ENCODE measurements at places on chromosomes 11 and 22.

- DNase-seq = no peak
Measured at GRCh38 chr22:44736581-44737405, 15.6 kb upstream of the ARHGAP8 start.

- no peak for DNase-seq
Measured at GRCh38 chr11:102577182-102577581, 46.6 kb upstream of the MMP7 start.

DNA sequence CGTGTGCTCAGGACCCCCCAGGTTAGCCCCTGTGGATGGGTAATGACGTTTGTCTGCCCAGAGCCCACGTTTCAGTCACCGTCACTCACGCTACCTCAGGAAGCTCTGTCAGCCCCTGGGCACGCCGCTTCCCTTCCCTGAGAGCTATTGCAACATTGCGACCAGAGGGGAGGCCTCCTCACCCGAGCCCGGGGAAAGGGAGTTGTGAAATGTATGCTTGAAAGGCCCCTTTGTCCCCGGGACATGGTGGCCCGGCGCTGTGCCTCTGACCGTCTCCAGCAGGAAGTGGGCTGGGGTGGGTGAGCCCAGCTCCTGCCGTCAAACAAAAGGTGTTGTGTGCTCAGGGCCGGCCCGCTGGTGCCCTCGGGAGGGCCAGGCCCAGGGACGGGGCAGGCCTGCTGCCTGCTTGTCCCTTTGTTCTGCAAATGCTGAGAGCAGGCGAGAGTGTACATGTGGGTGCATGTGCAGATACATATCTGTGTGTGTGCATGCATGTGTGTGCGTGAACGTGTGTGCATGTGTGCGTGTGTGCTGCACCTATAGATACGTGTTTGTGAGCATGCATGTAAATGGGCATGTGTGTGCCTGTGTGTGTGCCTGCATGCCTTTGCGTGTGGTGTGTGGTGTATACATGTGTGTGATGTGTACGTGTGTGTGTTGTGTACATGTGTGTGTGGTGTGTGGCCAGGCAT, 1125.0 kb downstream of the BRD1 start:
- no peak for DNase-seq

- no peak for DNase-seq
Measured at GRCh38 chr11:15805726-15806125, 550.6 kb downstream of the SOX6 start.

DNA sequence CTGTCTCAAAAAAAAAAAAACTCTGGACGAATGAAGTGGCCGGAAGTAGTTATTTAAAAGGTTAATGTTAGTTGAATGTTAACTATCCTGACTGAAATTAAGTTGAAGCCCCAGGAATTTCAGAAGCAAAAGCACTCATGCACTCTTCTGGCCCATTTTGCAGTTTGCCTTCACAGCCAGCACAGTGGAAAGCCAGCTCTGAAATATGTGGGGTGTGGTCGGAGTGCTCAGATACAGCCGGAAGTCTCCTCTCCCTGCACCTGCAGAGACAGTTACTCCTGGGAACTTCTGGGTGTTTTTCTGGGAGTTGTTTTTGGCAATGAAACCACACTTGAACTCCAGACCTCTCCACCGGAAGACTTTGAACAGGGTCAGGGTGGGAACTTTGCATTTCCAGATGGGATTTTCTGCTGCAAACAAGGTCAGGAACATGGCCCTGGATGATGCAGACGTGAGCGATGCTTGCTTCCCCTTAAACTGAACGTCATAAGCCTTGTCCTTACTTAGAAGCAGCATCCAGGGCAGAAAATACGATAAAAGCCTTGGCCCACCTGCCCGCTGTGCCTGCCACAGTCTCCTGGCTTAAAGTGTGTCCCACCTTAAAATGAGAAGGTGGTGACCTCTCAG, 21.5 kb upstream of the CABP2 start:
- DNase-seq = no peak

- DNase-seq = no peak
Measured at GRCh38 chr11:57322256-57323166, 2.2 kb downstream of the TNKS1BP1 start.

GRCh38 chr11:132055296-132055695, 684.9 kb downstream of the NTM start:
- no peak for DNase-seq

DNA sequence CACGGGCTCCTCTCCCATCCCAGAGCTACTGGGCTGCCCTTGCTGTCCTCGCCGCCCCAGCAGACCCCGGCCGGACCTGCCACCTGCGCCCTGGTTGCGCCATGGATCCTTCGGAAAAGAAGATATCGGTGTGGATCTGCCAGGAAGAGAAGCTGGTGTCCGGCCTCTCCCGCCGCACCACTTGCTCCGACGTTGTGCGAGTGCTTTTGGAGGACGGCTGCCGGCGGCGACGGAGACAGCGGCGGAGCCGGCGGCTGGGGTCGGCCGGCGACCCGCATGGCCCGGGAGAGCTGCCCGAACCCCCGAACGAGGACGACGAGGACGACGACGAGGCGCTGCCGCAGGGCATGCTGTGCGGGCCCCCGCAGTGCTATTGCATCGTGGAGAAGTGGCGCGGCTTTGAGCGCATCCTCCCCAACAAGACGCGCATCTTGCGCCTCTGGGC, 382 bp downstream of the RASSF10 start:
- no peak for DNase-seq

Data from activated effector memory CD4-positive, alpha-beta T cell treated with Interleukin-2 at 50 U/mL for 16 hours (primary cell).